Right renal cortex interstitium (tissue), 3 donors: ENCODE measurements at places on chromosomes 1 and 21.

GRCh38 chr1:205287767-205288559 lies 33.6 kb downstream of the NUAK2 start:
- no peak for DNase-seq

- DNase-seq, result no peak
Measured at GRCh38 chr1:30478799-30479563, 244.4 kb downstream of the MATN1 start.

DNA sequence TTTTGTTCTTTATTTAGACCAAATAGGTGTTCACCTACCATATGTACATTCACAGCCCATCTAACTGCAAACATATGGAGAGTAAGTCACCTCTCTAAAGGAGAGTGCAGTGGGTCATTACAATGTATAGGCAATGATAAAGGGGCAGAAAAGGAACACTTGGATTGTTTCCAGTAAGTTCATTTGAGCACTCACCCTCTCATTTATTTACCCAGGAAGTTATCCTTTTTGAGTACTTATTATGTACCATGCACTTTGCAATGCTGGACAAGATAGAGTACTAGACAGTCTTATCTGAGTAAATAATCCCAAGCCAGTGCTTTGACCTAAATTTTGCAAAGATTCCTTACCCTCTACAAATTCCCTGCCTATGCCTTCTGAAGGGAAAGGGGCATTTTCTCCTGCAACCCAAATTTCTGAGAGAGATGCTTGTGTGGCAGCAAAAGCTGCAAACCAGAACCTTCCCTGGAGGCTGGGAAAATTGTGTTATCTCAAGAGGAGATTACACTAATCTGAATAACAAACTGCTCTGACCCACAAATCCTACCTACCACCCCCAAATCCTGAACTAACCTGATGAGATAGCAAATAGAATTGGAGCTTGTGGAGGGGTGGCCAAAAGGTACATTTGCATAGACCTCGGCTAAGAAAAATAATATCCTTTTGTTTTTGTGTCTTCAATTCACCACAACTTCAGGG lies 18.6 kb upstream of the RGS8 start:
- no peak for DNase-seq

GRCh38 chr1:32767641-32768040 lies 49.5 kb downstream of the YARS1 start:
- DNase-seq, result no peak

DNA sequence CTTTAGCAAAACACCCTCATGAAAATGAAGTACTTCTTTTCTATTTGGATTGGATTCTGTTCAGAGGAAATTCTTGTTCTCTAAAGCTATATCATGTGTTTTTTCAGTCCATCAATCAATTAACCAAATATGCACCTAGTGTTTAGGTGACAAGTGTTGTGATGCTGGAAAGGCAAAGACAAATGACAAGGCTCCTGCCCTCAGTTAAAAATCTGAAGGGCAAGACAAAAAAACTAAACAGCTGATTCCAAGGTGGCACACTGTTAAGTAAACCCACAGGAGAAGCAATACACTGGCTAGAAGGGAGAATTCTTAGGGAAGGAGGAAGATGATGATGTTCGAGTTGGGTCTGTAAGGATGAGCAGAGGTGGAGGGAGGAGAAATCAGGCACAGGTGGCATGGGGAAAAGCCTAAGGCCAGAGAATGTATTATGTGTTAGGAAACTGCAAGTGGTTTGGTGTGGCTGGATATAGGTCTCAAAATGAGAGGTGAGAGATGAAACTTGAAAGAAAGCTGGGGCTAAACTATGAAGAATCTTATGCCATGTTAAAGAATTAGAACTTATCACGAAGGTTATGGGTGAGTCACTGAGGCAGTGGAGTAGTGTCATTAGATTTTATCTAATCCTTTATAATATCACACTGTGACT lies 51.8 kb upstream of the GFI1 start:
- no peak for DNase-seq

- no peak for DNase-seq
Measured at GRCh38 chr1:193211539-193211938, 25.1 kb upstream of the B3GALT2 start.

DNA sequence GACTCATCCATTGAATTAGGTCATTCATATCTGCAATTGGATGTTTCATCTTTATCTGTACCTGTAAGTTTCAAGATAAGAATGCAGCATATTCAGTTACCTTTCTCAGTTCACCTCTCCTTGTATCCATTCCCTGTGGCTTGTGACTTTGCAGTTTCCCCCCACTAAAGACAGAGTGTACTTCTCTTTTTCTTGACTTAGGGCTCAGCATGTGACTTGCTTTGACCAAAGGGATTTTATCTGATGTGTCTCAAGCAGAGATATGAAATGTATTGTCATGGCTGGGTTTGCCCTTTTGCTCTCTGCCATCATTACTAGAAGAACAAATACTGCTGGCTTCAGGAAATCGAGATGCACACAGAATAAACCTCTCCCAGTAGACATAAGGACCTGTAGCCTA lies 754.8 kb downstream of the ADGRL2 start:
- no peak for DNase-seq
